ENCODE measurements at places on chromosomes 11 and 22.

- no peak for DNase-seq
Observed at GRCh38 chr11:12158909-12159308, 48.5 kb downstream of the MICAL2 start.

DNA sequence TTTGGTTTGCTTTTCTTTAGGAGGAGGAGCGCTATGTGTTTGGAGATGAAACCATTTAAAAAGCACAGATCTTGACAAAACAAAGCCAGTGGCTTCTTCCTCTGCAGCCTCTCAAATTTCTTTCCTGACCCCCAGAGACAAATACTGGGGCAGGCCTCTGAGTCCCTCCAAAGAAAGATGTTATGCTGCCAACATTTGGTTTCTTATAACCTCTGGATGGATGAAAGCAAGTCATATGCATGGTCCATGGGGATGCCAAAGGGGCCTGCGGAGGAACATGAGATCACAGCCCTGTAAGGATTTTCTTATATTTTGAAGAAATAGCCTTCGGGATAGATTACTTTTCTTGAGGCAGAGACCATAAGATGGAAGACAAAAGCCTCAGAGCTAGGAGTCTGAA, 179.1 kb downstream of the TENM4 start:
- no peak for DNase-seq

DNA sequence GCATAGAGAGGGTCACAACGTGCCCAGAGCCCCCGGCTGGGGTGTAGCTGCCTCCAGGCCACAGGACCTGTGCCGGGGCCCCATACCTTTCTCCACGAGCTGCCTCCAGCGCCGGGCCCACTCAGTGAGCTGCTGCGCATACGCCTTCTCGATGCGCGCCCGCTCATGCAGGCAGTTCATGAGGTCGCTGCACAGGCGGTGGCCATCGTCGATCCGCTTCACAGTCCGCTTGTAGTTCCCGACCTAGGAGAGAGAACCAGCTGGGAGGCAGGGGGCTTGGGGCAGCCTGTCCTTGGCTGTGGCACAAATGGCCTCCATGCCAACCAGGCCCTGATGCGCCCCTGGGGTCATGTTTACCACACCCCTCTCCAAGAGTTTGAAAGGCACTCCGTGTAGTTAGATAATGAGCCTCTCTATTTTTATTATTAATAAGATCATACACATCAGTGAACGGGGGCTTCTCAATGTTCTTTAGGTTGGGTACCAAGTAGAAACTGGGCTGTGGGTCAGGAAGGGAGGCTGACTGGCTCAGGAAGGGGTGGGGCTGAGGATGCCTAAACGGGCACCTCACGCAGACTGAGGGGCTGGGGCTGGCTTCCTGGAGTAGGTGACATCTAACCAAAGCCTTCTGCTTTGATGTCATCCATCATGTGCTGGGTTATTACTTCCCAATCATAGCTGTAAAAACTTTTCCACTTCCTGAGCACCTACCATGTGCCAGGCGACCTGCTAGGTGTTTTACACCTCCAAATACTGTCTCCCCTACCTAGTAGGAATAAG, 36.5 kb upstream of the ARFGAP3 start:
- DNase-seq: no peak

DNA sequence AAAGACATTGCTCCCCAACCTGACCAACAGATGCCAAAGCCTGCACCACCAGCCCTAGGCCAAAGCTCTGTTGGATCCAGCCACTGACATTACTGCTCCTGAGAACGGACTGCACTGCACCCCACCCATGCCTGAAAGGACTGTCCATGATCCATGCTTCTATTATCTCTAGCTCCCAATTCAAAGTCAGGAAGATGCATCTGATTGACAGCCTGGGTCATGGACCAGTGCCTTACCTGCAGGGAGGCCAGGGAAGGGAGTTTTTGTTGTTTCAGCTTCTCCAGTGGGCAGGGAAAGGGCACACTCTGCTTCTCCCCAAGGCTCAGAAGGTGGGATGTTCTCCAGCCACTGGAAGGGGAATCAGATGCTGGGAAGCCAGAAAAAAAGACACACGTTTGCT, 4.8 kb upstream of the PRDM11 start:
- DNase-seq: no peak

DNA sequence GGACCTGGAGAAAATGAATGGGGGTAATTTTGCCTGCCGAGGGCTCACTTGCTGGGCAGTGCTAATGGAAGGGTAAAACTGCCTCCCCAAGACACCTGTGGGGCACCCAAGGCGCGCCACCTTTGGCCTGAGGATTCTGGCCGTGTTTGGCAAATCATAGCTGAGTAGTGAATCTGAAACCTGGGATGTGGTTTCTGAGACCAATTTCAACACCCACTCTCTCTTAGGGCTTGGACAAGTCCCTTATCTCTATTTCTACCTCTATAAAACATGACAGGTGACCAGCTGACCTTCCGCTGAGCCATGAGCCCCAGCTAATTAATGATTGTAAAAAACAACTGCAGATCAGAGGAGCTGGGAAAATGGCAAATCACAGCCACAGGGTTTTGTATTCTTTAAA, 1.5 kb upstream of the PACSIN3 start:
- no peak for DNase-seq

DNA sequence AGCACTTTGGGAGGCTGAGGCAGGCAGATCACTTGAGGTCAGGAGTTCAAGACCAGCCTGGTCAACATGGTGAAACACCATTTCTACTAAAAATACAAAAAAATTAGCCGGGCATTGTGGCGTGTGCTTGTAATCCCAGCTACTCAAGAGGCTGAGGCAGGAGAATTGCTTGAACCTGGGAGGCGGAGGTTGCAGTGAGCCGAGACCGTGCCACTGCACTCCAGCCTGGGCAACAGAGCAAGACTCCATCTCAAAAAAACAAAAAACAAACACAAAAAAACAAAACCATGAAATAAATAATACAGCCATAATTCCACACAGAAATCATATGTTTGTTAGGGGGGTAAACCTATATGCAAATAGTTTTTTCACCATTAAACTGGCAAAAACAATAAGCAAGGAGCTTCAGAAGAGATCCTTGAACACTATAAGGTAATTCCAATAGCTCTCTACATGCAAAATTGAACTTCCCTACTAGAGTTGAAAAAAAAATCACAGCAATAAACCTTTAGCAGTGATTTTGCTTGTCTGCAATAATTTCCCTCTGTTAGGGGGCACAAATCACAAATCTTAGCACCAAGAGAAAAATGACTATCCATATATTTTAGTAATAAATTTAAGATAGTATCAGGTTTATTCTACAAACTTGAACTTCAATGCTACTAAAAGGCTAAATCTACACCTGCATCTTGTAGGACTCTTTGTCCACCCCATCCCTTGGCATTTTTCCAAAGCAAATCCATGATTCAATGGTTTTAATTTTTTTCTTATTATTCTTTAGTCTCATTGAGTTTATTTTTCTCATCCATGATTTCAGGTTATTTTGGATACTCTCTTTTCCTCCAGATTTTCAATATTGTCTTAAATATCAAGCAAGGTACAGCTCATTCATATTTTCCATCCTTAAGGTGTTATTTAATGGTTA, 3.9 kb downstream of the CSTF3 start:
- DNase-seq: no peak

DNA sequence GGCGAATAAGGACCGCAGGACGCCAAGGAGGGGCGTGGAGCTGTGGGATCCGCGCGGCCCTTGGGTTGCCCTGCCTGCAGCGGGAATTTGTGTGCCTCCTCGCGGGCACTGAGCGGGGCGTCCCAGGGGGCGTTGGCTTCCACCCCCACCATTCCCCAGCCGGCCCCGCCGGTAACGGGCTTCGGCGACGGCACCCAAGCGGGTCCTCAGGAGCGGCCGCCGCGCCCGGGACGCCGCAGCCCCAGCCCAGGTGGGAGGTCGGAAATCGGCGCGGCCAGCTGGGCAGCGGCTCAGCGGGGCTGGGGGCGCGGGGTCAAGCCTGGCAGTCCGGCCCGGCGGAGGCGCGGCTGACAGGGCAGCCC, 320 bp downstream of the CLTCL1 start:
- no peak for DNase-seq

DNA sequence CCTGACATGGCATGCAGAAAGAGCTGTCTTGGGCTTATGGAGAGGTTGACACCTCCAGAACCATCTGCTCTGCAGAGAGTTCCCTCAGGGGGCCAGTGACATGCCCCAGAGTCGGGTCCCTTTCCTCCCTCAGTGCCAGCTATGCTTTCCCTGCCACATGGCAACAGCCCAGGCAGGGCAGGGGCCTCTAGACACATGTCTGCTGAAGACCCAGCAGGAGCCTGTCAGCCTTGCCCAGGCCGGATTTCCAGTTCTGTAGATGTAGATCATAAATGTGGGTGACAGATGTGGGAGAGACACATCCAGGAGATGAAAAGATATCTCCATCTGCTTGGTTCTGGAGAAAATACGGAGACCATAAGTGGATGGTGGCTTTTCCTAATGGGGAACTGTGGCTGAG, 25.5 kb downstream of the NAV2 start:
- no peak for DNase-seq

DNA sequence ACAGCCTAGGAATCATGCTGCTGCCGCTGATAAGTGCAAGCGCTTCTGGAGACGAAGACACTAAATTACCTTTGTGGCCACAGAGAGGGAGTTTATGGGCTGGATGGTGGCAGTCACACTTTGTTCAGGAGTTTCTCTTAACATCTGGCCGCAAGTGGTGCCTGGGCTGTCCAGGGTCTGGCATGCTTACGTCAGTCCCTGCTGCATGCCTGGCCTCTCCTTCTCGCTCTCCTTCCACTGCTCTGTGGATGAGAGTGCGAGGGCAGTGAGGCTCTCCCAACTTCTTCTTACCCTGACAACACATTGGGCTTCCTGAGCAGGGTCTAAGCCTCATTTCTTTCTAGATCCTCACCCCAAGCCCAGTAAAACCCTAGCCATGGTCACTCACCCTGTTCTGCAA, 160.7 kb upstream of the SEZ6L start:
- DNase-seq: no peak

GRCh38 chr11:21088930-21089329, 419.5 kb downstream of the NELL1 start:
- DNase-seq: no peak

- no peak for DNase-seq
Observed at GRCh38 chr11:65814986-65815565, 18.7 kb upstream of the SNX32 start.

DNA sequence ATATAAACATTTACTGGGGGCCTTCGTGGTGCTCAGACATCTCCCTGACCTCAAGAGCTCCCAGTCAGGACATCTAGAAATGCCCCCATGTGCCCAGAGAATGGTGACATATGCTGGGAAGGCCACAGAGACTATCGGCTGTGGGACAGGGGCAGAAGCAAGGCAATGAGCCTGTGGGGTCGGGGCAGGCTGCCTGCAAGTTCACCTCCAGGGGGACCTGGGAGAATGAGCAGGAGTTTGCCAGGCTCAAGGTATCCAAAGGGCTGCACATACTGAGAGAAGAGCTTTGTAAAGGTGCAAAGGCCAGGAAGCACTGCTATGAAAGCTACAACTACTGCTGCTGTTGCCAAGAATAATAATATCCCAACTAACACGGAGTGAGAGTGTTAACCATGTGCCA, 233.9 kb downstream of the TENM4 start:
- DNase-seq: no peak

DNA sequence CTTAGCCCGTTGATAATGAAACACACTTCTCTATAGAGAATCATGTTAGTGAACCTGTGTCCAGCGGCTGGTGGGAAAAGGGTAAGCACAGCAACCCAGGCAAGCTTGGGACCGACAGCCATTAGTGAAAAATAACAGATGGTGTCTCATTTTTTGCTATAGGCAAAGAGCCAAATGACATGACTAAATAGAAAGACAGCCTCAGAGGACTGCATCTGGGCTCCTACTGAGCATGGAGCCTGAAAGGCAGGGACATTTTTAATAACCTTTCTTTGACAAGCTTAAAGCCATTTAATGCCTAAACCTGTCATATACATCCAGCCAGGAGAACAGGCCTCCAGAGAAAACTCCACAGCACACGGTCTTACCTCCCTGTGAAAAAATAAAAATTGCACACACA, 67.0 kb downstream of the FANCF start:
- DNase-seq: no peak

DNA sequence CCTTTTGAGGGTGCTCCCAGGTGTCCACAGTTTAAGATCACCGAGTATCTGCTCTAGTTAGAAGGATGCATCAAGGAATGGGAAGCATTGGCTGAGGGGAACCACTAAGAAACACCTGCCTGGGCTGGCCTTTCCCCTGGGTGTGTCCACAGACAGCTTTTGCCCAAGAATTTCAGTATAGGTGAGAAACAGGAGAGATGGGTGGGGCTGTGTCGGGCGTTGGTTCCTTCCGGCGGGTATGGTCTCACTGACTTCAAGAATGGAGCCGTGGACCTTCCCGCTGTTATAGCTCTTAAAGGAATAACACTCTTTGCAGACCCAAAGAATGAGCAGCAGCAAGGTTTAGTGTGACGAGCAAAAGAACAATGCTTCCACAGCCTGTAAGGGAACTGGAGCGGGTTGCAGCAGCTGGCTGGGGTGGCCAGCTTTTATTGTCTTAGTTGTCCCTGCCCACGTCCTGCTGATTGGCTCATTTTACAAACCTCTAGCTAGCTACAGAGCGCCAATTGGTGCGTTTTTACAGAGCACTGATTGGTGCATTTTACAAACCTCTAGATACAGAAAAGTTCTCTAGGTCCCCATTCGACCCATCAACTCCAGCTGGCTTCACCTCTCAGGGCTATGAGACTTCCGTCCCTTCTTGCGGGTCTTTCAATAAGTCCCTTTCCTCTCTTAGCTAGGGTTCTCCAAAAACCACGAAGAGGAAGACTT, 2.4 kb downstream of the FADS1 start:
- DNase-seq: no peak

- DNase-seq: no peak
Observed at GRCh38 chr11:134862105-134862502, 450.1 kb upstream of the B3GAT1 start.

DNA sequence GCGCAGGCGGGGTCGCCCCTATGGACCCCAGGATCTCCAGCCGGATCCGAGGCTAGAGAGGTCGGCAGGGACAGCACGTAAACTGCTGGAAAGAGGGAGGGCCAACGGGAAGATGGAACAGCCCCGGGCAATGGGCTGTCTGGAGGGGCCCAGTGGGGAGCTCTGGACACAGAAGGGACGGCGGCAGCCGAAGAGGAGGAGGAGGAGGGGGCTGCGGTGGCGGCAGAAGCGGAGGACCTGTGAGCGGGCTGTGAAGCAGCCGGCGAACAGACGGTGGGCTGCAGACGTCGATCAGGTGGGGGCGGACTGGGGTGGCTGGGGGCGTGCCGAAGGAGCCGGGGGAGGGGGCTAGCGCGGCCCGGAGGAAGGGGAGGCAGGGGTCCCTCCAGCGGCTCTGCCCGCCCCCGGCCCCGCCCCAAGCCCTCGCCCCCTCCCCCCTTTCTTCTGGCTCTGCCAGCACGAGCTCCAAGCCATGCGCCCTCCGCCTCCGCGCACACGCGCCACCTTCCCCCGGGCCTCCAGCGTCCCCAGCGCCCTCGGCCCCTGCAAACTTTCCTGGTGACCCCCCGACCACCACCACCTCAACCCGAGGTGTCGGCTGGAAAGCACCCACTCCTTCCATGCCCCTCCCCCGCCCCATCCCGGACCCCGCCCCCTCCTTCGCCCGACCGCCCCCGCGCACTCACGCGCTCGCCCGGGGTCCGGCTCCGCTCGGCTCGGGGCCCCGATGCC, 432 bp downstream of the TNKS1BP1 start:
- DNase-seq: no peak
